ENCODE measurements at places on chromosomes 5 and 9.

GRCh38 chr9:11338130-11338529 is 725.3 kb upstream of the PTPRD start:
- DNase-seq = no peak

GRCh38 chr5:170438581-170438980 is 49.4 kb upstream of the KCNMB1 start:
- DNase-seq = no peak

DNA sequence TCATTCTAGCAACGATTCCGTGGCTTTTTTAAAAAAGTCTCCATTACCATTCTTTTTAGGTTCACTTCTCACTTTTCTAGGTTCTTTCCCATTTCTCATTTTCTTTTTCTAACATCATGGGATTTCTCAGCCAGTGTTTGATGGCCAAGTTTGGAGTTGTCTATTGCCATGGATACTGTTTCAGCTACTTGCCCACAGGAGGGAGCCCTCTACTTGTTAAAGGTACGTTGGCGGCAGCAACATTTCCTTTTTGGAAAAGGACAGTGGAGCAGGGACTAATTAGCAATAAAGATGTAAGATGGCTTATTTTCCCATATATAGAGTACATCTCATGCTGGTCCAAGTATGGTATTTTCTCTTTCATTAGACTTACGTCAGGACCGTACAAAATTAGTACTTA is 2257.5 kb upstream of the C9orf72 start:
- DNase-seq = no peak

DNA sequence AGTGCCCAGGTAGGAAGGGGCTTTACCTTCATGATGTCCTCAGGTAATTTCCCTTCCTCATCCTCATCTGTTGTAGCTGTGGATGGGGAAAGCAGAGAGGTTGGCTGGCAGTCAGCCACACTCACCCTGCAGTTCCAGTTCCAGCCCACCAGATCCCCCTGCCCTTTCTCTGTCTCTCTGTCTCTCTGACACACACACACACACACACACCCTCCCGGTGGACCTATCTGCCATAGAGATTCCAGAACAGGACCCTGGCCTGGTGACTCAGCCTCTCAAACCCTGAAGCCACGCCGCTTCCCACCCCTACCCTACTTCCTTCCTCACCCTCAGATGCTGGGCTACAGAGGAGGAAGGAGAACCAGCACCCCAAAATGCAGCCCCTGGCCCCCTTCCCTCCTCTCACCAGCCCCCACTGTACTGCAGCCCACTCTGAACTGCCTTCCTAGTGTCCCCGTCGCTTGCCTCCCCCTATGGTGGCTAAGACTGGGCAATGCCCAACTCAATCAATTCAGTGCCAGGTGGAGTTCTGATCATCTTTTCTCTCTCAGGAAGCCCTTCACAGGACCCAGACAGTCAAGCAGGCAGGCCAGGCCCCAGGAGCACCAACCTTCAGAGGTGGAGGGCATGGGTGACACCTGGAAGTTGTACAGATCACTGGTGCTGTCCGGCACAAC is 4.8 kb downstream of the IRF1 start:
- DNase-seq = no peak

- DNase-seq = no peak
Measured at GRCh38 chr9:114000671-114001409, 77.3 kb downstream of the AMBP start.

DNA sequence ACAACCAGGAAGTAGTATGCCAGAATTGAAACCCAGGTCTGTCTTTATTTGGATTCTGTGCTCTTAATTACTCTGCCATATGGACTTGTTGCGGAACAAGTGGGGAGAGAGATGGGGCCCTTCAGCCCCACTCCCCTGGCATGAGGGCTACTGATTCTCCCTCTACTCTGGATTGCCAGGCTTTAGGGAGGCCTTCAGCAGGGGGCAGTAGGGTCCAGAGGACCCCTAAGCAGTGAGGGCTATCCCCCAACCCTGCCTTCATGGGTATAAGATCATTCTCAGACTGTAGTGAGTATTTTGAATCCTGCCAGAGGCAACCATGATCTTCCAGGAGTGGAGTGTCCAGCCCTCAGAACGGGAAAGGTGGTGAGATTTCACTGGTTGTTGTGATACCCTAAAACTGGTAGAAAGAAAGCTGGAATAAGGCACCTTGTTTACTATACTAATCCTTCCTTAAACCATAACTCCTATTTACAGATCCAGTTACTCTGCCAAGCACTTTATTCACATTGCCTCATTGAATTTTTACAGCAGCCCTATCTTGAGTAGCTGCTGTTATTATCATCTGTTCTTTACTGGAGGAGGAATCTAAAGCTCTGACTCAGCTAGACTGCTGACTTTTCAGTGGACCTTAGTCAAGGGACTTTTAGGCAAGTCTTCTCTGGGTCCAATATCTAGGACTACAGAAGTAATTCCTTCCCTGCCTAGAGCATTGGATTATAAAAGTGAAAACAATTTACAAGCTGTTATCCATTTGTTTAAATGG is 31.3 kb upstream of the LARP1 start:
- no peak for DNase-seq

DNA sequence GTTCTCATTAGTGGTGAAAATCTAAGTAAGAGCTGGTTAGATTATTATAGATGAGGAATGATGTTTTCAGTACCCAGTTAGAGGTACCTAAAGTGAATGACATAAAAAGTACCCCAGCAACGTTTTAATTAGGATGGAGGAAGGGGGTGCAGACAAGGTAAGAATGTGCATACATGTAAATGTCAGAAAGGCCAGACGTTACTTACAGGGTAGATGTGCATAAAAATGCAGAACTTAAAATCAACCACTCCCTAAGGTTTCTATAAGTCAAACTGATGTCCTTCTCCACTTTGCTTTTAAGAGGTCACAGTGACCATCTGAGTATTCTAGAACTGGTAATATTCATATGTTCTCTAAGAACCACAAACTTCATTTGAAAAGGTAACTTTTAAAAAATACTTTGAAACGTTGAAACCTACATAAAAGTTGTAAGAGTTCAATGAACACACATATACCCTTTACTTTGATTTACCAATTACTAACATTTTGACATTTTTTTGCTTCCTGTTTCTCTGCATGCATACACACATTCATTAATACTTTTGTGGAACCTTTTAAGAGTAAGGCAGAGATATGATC is 18.8 kb downstream of the ACTL7A start:
- no peak for DNase-seq

DNA sequence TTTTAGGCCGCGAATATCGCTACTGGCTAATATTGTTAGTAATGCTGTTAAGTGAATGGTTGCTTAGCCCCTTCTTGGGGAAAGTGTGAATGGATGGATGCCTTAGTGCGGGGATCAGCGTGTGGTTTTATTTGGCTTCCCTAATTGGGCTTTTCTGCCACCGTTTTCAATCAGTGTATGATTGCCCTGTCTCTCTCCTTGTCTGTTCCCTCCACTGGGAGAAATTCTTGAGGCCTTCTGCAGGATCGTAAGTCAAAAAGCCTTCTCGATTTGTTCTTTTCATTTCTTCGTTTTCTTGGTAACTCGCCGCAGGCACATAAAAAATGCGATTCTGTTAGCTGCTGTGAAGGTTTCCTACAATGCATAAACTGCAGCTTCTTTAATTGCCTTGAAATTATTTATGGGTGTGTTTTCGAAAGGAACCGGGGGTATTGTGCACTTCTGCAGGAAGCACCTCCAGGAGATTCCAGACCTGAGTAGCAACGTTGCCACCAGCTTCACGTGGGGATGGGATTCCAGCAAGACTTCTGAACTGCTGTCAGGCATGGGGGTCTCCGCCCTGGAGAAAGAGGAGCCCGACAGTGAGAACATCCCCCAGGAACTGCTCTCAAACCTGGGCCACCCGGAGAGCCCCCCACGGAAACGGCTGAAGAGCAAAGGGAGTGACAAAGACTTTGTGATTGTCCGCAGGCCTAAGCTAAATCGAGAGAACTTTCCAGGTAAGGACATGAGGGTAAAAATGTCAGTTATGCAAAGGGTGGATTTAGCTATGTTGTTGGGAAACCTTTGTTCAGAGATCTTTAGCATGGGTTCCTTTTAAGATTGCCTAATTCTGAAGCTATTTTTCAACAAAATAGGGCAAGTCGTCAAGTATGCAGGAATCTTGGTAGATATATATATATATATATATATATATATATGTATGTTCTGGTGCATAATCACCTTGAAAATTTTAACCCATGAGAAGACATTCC is 700 bp downstream of the SKP2 start:
- no peak for DNase-seq

DNA sequence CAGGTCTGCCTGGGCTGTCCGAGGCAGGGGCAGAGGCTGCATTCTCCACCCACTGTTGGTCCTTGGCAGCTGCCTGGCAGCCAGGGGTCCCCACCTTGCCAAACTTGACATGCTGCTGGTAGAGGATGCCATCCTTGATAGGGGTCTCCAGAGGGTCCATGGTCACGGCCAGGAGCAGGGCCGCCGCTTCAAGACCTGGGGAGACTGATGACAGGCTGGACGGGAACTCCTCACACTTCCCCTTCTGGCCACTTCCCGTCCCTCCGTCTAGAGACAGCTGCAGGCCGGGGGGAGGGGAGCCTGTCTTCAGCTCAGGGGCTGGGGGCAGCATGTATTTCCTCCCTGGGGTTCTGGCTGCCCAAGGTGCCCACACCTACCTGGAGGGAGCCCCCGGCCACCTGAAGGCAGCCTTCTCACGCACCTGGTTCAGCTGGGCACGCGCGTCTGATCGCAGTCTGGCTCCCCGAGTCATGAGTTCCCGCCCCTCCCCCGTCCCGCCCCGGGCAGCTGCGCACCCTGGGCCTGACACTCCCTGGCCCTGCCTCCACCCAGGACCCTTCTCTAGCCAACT is at the start of gene DOK3:
Gene DOK3, minus strand, starts transcription at position 446 of the 571 bp plus-strand sequence. Its CDS starts 286 bp downstream, at position 160.
- no peak for DNase-seq

GRCh38 chr9:117412841-117413240 is 2.0 kb downstream of the ASTN2 start:
- DNase-seq = no peak

DNA sequence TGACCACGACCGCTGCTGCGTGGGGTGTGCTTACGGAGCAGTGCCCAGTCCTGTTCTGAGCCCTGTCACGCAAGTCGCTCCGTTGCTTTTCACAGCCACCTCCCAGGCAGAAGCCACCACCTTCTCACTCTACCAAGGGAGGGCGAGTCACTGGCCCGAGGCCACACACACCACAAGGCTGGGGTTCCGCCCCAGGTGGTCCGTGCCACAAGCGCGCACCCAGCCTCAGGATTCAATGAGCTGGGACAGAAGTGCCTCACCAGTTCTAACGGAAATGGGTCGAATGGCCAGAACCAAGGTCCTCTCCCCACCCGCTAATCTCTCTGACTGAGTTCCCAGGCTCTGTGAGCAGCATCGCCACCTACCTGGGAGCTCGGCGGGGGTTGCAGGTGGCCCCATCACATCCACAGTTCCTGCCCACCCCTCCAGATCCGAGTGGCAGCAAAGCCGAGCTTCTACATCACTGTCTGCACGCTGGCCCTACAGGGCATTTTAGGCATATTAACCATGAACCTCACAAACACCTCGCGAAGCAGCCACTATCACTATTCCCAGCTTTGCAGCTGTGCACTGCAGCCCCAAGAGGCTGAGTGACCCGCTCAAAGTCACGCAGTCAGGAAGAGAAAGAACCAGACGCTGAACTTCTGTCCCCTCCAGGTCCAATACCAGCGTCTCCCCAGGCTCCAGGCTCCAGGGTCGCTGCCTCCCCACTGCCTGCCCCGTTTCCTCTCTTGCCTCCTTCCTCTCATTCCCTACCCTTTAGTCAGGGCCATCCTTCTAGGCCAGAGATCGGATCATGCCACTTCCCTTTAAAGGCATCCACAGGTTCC is 92.1 kb upstream of the PHYKPL start:
- DNase-seq = no peak

DNA sequence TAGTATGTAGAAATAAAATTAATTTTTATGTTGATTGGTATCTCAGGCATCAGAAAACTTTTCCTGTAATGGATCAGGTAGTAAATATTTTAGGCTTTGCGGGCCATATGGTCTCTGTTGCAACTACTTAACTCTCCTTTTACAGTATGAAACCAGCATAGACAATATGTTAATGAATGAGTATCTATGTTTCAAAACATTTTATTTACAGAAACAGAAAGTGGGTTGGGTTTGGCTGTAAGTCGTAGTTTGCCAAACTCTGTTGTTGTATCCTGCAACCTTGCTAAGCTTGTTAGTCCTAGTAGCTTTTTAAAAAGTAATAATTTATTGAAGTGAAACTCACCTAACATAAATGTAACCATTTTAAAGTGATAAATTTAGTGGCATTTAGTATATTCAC is 132.1 kb downstream of the NR3C1 start:
- DNase-seq = no peak

GRCh38 chr9:123167474-123167873 is 100.9 kb downstream of the STRBP start:
- no peak for DNase-seq

DNA sequence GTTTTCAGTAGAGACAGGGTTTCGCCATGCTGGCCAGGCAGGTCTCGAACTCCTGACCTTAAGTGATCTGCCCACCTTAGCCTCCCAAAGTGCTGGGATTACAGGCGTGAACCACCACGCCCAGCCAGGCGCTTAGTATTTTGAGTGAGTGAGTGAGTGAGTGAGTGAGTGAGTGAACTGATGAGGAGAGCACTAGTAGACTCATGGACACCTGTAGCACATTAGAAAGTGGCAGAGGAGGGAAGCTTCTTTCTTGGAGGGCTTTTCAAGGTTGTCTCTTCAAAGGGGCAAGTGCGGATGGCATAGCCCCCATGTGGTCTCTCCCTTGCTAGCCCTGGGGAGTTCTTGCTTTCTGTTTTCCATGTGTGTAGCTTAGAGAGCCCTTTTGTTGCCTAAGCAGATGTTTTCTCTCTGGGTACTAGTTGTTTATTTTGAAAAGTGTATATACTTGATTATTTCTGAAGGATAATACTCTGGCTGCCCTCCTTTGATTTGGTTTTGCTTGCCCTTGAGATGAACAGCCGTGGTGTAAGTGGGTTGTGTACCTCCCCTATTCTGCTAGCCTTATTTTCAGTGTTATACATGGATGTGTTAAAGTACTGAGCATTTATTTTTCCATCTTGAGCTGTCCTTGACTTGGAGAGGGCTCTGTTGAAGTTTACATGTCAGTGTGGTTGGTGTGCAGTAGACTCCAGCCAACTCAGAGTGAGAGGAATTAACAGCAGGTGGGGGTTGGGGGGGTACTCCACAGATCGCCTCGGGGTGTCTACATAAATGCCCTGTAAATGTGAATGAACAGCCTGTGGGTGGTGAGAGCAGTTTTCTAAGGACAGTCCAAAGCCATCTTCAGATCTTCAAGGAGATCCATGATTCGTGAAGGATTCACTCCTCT is 35.5 kb downstream of the PRRC2B start:
- no peak for DNase-seq

DNA sequence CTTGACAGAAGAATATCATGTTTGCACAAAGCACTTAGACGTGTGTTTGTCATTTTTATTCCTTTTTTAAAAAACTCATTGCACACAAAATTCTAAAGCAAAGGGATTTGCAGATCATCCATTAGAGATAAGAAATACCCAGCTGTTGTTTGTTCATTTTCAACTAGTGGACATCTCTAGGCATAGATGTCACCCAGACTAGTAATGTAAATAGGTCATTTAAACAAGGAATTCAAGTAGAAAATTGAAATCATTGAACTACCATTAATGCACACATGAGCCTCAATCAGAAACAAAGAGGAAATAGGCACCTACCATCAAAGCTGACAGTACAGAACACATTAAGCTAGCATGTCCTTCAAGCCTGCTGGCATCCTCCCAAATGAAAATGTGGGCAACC is 107.3 kb downstream of the OR2K2 start:
- no peak for DNase-seq

- DNase-seq = no peak
Measured at GRCh38 chr5:179112469-179113142, 52.4 kb downstream of the ZNF354C start.

- no peak for DNase-seq
Measured at GRCh38 chr9:34988218-34989002, 1.1 kb upstream of the DNAJB5 start.

Data from stimulated activated CD4-positive, alpha-beta T cell treated with anti-CD3 and anti-CD28 coated beads, TNF-alpha, amount 100 ng/mL, for 4 hours (primary cell).